ENCODE measurements at places on chromosomes 6 and 20.

- DNase-seq = no peak
Observed at GRCh38 chr6:7959453-7959852, 48.9 kb upstream of the TXNDC5 start.

DNA sequence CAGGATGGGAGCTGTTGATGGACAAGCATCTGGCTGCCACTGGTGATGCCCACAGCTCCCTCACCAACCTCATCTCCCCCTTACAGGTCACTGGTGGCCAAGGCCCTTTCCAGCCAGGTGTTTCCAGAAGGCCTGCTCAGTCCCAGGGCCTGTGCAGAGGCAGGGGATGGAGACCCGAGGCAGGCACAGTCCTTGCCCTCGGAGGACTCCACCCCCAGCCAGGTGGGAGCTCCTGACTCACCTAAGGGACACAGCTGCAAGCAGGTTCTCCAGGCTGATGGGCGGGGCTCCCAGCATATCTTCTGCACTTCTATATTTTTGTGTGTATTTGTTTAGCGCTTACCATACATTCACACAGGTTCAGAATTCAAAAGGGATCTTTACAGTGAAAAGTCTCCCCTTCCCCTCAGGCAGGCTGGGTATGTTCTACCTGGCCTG, 17.4 kb downstream of the PRPH2 start:
- no peak for DNase-seq

GRCh38 chr20:59829786-59830664, 103.4 kb downstream of the SYCP2 start:
- no peak for DNase-seq

GRCh38 chr6:75528423-75528822, 34.8 kb upstream of the FILIP1 start:
- DNase-seq = no peak

DNA sequence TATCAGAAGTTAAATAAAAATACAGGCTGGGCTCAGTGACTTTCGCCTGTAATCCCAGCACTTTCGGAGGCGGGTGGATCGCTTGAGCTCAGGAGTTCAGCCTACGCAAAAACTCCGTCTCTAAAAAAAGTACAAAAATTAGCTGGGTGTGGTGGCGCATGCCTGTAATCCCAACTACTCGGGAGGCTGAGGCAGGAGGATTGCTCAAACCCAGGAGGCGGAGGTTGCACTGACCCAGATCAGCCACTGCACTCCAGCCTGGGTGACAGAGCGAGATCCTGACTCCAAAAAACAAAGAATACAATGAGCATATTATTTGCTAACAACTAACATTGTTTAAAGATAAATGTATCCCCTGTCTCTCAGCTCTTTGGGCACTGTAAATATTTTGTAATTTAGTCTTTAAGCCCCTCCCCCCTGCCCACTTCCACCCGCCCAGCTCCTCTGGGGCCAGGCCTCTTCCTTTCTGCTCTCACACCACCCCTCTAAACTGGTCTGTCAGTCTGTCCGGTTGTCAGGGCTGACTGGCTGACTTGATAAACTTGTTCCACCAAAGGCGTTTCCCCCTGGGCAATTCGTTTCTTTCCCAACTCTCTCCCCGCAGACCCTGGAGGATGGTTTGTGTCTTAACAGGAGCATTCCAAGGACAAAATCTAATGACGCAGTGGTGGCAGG, 62.4 kb upstream of the QKI start:
- DNase-seq = no peak

DNA sequence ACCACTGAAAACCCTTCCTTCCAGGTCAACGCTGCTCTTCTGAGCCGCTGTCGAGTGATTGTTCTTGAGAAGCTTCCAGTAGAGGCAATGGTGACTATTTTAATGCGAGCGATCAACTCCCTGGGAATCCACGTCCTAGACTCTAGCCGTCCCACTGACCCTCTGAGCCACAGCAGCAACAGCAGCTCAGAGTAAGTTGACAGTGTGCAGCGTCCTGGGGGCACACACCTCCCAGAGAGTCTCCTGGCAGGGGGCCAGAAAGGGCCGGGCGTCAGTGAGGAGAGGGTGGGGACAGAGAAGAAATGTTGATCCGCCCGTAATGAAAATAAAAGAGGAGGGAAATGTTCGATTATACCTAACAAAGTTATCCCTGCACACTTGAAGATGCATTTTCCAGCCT, 5.0 kb downstream of the WRNIP1 start:
- DNase-seq = no peak

GRCh38 chr6:158056355-158056754, 74.7 kb downstream of the SYNJ2 start:
- no peak for DNase-seq

GRCh38 chr6:36958775-36959554, 4.4 kb downstream of the PI16 start:
- no peak for DNase-seq

- DNase-seq = no peak
Observed at GRCh38 chr6:151475653-151476523, 17.9 kb upstream of the CCDC170 start.

- no peak for DNase-seq
Observed at GRCh38 chr20:17559338-17559737, 10.5 kb upstream of the DSTN start.

DNA sequence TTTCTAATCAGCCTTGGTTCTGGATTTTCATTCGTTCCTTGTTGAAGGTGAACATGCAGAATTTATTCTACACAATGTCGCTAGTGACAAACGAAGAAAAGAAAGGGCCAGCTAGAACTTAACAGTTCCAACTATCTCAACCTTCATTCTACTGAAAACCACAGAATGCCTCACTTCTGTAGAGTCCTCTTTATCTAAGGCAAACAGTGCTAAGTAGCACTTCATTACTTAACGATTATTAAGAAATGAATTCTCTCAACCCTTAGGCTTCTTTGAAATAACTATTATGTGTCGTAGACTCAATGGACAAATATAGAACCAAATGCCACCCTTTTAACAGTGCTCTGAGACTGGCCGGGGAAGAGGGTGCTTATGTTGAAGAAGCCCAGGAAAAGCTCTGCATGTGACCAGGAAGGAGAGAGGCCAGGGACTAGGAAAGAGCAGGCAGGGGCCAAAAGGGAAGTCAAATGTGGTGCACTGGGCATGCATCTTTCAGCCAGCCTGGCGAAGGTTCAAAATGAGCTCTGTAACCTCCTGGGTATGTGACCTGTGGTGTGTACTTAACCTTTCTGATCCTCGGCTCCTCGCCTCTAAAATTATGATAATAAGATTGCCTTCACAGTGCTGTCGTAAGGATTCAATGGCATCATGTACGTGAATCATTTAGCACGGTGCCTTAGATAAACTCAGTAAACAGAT, 55.4 kb upstream of the BMP2 start:
- DNase-seq = no peak

DNA sequence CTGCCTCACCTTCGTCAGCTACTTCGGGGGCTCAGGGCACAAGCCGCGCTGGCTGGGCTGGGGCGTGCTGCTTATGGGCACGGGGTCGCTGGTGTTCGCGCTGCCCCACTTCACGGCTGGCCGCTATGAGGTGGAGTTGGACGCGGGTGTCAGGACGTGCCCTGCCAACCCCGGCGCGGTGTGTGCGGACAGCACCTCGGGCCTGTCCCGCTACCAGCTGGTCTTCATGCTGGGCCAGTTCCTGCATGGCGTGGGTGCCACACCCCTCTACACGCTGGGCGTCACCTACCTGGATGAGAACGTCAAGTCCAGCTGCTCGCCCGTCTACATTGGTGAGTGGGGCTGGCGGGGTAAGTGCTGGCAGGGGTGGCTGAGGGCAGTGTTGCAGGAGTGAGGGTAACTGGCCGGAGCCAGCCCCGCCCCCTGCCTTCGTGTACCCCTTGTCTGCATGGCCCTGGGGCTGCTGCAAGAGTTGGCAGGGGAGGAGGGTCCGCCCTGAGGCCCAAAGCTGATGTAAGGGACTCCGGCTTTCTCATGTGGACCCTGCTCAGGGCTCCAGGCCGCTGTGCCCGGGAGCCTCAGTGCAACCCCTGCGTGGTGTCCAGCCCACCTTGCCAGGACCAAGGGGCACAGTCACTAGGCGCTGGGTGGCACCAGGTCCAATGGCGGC, 14.8 kb downstream of the SLCO4A1 start:
- DNase-seq = no peak

- DNase-seq = peak; percentile 19
Observed at GRCh38 chr6:87078983-87079616, 15.8 kb downstream of the CGA start.

DNA sequence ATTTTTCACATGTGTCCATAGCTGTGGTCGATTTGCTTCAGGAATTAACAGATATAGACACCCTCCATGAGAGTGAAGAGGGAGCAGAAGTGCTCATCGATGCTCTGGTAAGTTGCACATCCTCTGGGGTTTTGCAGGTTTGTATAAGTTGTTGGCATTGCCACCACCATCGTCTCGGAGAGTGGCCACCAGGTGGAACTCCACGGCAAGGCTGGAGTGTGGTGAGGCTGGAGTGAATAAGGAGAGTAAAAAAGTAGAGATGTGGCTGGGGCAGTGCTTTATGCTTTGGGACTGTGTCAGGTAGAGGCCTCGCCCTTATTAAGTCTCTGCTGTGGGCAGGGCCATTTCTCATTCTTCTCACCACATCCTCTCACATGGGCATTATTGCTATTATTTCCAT, 63.7 kb downstream of the CTNNBL1 start:
- no peak for DNase-seq

- no peak for DNase-seq
Observed at GRCh38 chr6:111995404-111995803, 58.5 kb upstream of the CCN6 start.

- DNase-seq = no peak
Observed at GRCh38 chr6:124479991-124480430, 482.2 kb upstream of the RNF217 start.

DNA sequence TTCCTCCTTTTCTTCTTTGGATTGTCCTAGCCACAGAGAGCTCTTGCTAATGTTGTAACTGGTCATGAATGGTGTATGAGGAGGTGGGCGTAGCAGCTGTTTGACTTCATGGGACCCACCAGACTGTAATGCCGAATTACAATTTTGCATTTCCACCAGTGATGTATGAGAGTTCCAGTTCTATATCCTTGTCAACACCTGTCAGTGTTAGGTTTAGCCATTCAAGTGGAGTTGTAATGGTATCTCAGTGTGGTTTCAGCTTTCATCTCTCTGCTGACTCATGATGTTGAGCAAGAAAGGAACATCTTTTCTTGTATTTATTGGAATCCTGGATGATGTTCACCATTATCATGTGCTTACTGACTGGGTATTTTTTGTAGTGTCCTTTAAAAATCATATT, 5.1 kb downstream of the IGF2R start:
- no peak for DNase-seq

DNA sequence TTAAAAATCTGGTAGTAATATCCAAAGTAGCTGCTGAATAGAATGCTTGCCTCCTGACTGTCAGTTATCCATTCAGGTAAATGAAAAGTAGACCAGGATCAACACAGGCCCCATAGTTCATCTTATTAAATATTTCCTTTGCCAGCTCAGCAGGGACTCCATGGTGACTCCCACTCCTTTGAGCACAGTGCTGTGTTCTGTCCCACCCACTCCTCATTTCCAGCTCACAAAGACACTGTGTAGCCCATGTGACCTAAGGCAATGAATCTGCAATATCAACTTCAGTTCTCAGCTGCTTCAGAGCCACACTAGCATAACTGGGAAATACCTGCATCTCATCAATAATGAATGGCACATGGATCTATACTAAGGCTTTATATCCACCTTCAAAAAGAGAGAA, 189.5 kb upstream of the MANEA start:
- DNase-seq = no peak

DNA sequence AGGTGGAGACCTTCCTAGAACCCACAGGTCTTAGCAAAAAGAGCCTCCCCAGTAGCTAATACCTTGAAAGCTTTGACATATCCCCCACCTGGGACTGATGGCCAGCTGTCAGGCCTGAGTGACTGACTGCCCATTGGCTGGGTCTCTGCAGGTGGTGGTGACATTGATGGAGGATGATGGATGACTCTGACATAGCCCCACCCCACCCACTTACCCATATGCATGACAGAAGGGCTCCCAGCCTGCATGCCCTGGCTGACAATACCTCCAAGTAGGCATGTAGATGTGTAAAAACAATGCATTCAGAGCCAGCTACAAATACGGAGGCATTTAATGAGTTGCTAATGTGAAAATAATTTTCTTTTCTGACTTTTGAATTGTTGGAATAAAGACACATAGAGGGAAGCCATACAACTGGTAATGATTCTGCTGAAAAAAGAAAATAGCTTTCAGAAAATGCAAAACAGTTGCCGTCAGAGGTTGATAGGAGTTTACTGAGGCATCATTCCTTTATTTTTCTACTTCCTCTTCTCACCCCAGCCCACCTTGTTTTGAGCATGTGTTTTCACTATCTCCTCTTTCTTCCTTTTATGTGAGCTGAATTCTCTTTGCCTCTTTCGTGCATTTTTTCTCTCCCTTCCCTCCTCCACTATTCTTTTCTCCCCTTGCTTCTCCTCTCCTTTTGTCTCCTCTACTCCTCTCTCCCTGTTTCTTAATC, 70.6 kb downstream of the OLIG3 start:
- DNase-seq = no peak

DNA sequence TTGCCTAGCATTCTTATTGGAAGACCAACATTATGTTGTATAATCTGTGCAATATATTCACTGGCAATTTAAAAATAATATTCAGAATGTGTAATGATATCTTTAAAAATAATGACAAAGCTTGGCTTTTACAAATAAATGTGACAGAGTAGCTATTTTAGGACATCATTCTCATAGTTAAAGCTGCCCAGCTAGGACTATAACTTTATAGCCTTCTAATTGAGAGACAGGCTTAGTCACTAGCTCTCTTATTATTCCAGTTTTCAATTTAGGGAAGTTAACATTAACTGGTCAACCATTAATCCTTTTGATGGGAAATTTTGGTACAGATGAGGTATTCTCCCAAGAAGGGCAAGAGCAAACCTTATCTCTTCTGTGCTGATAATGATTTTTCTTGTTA, 197.3 kb downstream of the CLVS2 start:
- DNase-seq = no peak

GRCh38 chr6:90375681-90376439, 79.2 kb upstream of the BACH2 start:
- DNase-seq = no peak

DNA sequence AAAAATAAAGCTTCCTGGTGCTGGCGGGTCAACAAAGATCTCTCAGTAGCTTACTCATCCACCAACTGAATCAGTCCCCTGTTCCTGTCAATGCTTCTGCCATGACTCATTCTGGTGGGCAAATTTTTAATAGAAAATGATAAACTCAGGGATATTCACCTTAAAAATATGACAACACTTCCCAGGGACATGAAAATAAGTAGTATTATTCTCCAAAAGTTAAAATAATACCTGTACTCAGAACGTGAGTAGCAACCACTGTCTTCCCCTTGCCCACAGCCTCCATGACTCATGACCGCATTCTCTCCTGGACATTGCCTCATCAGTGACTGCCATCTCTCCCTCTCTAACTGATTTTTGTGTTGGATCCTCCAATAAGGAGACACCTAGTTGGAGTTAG, 552.3 kb downstream of the KIF16B start:
- DNase-seq = no peak

- DNase-seq = no peak
Observed at GRCh38 chr6:56798163-56798562, 155.5 kb upstream of the DST start.

- peak; percentile 1 for DNase-seq
Observed at GRCh38 chr20:41734506-41734945, 116.3 kb upstream of the CHD6 start.

Measured in stimulated activated naive CD4-positive, alpha-beta T cell (primary cell).